ENCODE measurements at places on chromosomes 13 and 19.

DNA sequence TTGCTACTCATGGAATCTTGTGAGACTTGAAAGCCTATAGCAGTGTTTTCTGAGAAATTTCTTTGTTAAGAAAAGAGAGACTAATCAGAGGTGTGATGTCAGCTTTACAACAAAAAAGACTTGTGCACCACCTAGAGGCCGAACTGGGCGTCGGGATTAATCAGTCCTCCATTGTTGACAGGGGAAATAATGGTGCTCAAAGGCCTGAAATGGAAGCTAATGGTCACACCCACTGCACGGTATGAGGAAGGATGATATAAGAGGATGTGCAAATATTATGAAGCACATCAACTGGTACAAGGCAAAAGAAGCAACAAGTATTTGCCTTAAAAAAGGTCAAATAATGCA lies 480.2 kb upstream of the MIR17HG start:
- H3K27ac ChIP-seq: no peak overlapping the region
- no peak overlapping the region for H3K4me3 ChIP-seq
- H3K36me3 ChIP-seq: no peaks in the 10 kb centered on the region
- H3K27me3 ChIP-seq: no peaks in the 10 kb centered on the region

- no peak for DNase-seq
- no peak overlapping the region for H3K27ac ChIP-seq
- H3K4me3 ChIP-seq: no peak overlapping the region
These were observed 435.3 kb downstream of the KLF12 start for GRCh38 chr13:73698859-73699258.

GRCh38 chr13:29888306-29888705 lies 37.9 kb upstream of the UBL3 start:
- no peak overlapping the region for H3K27ac ChIP-seq
- H3K36me3 ChIP-seq: no peaks in the 10 kb centered on the region
- no peaks in the 10 kb centered on the region for H3K4me1 ChIP-seq
- DNase-seq: no peak
- H3K4me3 ChIP-seq: no peak overlapping the region

- no peak overlapping the region for H3K4me3 ChIP-seq
- no peaks in the 10 kb centered on the region for H3K27me3 ChIP-seq
- no peaks in the 10 kb centered on the region for H3K36me3 ChIP-seq
- H3K4me1 ChIP-seq: no peaks in the 10 kb centered on the region
- no peak overlapping the region for H3K27ac ChIP-seq
These were observed 550.8 kb upstream of the SLITRK1 start for GRCh38 chr13:84433024-84433423.

DNA sequence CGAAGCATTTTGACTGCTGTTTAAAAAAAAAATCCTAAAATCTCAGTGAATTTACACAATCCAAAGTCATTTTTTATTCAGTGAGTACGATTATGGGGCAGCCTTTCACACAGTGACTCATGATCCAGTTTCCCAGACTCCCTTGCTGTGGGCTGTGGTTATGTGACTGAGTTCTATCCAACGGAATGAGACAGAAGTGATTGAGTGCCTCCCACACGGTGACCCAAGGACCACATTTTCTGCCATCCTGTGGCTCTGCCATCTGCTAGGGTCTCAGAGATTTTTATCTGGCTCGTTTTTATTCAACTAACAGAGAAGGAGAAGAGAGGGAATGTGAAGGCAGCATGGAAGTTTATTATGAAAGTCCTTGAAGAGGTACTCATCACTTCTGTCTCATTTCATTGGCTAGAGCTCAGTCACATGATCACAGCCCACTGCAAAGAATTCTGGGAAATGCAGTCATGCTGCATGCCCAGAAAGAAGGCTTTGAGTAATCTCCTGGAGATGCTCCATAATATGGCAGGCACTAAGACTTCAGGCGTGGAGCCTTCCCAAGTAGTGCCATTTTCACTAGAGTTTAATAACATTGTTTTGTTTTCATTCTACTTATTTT lies 999.4 kb downstream of the UQCRFS1 start:
- H3K27me3 ChIP-seq: no peaks in the 10 kb centered on the region
- no peaks in the 10 kb centered on the region for H3K36me3 ChIP-seq
- no peaks in the 10 kb centered on the region for H3K4me1 ChIP-seq
- H3K27ac ChIP-seq: no peak overlapping the region

GRCh38 chr13:76331943-76332712 lies 554.1 kb downstream of the KCTD12 start:
- H3K27me3 ChIP-seq: no peaks in the 10 kb centered on the region
- H3K27ac ChIP-seq: no peak overlapping the region
- H3K36me3 ChIP-seq: no peaks in the 10 kb centered on the region
- no peaks in the 10 kb centered on the region for H3K4me1 ChIP-seq
- H3K4me3 ChIP-seq: no peak overlapping the region
- DNase-seq: no peak

- H3K27me3 ChIP-seq: no peaks in the 10 kb centered on the region
- DNase-seq: no peak
- H3K36me3 ChIP-seq: no peaks in the 10 kb centered on the region
- H3K4me3 ChIP-seq: no peak overlapping the region
These were observed 1184.0 kb downstream of the UQCRFS1 start for GRCh38 chr19:28028881-28029444.

GRCh38 chr13:99433543-99434075 lies 67.7 kb upstream of the TM9SF2 start:
- no peaks in the 10 kb centered on the region for H3K27me3 ChIP-seq
- H3K27ac ChIP-seq: no peak overlapping the region
- H3K4me3 ChIP-seq: no peak overlapping the region
- H3K36me3 ChIP-seq: no peaks in the 10 kb centered on the region

GRCh38 chr13:29754473-29754806 lies 96.0 kb downstream of the UBL3 start:
- no peak overlapping the region for H3K4me3 ChIP-seq
- DNase-seq: no peak
- no peaks in the 10 kb centered on the region for H3K4me1 ChIP-seq
- H3K27me3 ChIP-seq: no peaks in the 10 kb centered on the region
- H3K27ac ChIP-seq: no peak overlapping the region

DNA sequence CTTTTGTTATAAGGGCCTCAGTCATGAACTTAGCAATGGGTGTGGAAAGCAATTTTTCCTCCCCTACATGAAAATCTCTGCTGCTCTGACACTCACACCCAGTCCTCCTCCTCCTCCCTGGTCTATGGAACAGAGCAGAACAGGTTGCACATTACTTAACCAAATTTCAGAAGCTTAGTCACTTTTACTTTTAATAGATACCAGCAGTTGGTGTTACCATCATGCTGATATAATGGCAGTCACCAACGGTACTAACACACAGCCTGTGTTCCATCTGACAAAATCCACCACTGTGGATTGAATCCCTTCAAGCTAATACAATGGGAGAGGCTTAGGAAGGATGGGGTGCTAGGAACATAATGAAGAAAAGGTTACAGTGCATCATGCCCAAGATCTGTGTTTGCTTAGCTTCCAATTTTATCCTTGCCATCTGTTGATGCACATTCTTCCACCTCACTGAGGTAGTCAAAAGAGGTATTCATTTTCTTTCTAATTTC lies 9.8 kb downstream of the TPT1 start:
- no peaks in the 10 kb centered on the region for H3K27me3 ChIP-seq
- no peak for DNase-seq
- no peak overlapping the region for H3K27ac ChIP-seq
- H3K36me3 ChIP-seq: peaks cover 14% of the 10 kb centered on the region

GRCh38 chr19:47469363-47469700 lies 2.4 kb downstream of the SLC8A2 start:
- H3K4me3 ChIP-seq: no peak overlapping the region
- no peaks in the 10 kb centered on the region for H3K36me3 ChIP-seq
- H3K4me1 ChIP-seq: peaks cover 6% of the 10 kb centered on the region
- DNase-seq: no peak
- H3K27ac ChIP-seq: no peak overlapping the region

DNA sequence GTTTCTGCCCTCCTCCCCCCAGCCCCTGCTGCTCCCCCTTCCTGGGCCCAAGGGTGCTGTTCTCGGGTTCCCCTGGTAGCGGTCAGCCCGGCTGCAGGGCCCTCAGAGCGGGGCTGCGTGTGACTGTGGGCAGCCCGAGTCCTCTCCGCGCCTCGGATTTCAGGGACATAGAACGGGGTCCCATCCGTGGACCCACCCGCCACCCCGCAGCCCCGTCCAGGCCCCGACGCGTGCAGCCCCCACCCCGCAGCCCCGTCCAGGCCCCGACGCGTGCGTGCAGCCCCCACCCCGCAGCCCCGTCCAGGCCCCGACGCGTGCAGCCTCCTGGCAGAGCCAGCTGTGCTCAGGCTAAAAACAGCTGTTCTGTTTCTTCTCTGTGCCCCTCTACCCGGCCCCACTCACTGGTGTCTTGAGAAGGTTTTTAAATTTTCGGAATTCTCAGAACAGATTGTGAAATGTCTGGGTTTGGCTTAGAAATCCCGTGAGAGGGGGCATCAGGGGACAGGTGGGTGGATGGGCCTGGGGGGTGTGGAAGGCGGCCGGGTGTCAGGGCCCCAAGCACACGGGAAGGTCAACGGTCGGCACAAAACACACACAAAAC lies 5.5 kb upstream of the PRTN3 start:
- H3K27me3 ChIP-seq: peaks cover 25% of the 10 kb centered on the region
- DNase-seq: no peak
- H3K4me1 ChIP-seq: no peaks in the 10 kb centered on the region

DNA sequence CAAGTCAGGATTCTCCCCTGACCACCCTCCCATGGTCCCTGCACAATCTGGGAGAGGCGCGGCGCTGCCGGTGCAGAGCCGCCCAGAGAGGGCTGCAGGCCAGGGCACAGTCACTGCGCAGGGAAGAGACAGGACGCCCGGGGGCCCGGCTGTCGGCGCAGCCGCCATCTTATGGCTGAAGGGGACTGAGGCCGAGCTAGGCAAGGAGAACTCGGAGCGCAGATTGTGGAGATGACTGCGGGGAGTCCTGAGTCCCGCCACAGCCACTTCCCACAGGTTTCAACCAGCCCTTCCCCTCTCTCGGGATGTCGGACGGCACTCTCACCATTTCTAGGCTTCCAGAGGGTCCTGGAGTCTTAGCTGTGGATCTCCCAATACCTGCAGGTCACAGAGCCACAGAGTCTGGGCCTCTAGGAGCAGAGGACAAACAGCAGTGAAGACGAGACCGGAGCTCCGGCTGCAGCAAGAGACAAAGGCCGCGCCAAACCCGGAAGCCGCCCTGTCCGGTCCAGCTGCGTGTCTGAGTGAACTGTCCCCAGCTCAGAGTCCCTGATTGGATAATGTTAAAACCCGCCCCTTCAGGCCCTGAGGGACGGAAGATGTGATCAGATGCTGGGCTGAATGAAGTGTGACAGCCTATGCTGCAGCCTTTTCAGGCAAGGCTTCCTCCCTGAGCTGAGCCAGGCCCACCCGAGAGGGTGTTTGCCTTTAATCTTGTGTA lies at the start of gene ZNF708:
Gene ZNF708 (minus strand): TSS at position 526 of the 721 bp plus-strand sequence. CDS start 198 bp downstream, at position 328.
- peaks cover 4% of the 10 kb centered on the region for H3K4me1 ChIP-seq
- peak within 1 kb of the TSS; percentile 64 for H3K4me3 ChIP-seq
- H3K27me3 ChIP-seq: no peaks in the 10 kb centered on the region

- H3K4me1 ChIP-seq: peaks cover 62% of the 10 kb centered on the region
- H3K27ac ChIP-seq: no peak overlapping the region
These were observed 1.9 kb upstream of the ZNF580 start for GRCh38 chr19:55638864-55639359.

DNA sequence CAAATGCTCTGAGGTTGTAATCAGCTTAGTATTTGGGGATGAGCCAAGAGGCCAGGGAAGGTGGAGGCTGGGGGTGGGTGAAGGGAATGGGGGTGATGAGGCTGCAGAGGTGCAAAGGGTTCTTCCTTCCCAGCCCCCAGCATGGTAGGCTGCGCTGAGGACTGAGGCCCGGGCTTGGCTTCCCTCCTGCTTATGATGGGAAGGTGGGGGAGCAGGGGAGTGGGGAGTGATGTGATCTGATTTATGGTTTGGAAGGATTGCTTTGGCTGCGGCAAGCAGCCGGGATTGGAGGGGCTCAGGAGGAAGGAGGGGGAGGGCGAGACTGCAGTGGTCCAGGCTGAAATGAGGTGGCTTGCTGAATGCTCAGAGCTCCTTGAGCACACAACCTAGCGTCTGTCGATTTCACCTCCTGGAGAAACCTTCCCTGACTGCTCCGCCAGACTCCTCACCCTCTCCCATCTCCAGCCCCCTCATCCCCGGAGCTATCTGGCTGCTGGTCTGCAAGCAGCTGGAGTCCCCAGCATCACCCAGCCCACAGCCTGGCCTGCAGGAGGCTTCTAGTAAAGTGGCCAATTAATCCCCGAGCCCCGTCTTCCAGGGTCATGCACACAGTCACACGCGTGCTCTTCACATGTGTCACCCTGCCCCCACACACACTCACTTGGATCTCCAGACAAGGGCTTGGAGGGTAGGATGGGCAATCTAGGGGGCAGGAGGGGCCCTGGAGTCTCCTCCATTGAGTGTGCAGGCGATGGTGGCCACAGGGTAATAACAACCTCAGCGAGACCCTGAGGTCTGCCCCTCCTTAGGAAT lies 757 bp upstream of the CLEC11A start:
- peaks cover 10% of the 10 kb centered on the region for H3K27me3 ChIP-seq
- H3K36me3 ChIP-seq: no peaks in the 10 kb centered on the region
- peaks cover 8% of the 10 kb centered on the region for H3K4me1 ChIP-seq
- DNase-seq: no peak
- peak overlapping the region; percentile 64 for H3K4me3 ChIP-seq
- no peak overlapping the region for H3K27ac ChIP-seq

DNA sequence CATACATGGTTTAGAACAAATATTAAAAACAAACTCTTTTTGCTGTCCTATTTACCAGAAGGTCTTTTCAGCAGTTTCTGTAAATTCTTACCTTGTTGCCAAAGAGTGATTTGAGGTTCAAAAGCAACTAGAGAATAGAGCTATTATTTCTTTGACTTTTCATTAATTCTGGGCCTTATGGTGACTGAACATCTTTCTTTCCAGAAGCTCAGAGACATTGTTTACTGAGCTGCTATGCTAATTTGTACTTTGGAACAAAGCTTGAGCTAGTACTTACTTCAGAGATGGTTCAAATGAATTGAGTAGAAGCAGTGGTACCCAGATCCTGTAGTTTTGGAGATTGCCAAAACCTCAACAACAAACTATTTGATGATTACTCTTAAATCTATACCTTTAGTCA lies 331.2 kb downstream of the SPRY2 start:
- H3K4me1 ChIP-seq: peaks cover 22% of the 10 kb centered on the region
- no peak overlapping the region for H3K4me3 ChIP-seq
- no peaks in the 10 kb centered on the region for H3K27me3 ChIP-seq
- no peak overlapping the region for H3K27ac ChIP-seq
- no peaks in the 10 kb centered on the region for H3K36me3 ChIP-seq

- H3K36me3 ChIP-seq: peaks cover 18% of the 10 kb centered on the region
- no peak overlapping the region for H3K4me3 ChIP-seq
- H3K27ac ChIP-seq: no peak overlapping the region
- H3K4me1 ChIP-seq: no peaks in the 10 kb centered on the region
These were observed 6.4 kb downstream of the POGLUT2 start for GRCh38 chr13:102792396-102792795.

- H3K4me3 ChIP-seq: no peak overlapping the region
- H3K4me1 ChIP-seq: peaks cover 62% of the 10 kb centered on the region
- no peaks in the 10 kb centered on the region for H3K27me3 ChIP-seq
- H3K27ac ChIP-seq: peak overlapping the region; percentile 90
These were observed 7.0 kb upstream of the TLE6 start for GRCh38 chr19:2970201-2970835.

DNA sequence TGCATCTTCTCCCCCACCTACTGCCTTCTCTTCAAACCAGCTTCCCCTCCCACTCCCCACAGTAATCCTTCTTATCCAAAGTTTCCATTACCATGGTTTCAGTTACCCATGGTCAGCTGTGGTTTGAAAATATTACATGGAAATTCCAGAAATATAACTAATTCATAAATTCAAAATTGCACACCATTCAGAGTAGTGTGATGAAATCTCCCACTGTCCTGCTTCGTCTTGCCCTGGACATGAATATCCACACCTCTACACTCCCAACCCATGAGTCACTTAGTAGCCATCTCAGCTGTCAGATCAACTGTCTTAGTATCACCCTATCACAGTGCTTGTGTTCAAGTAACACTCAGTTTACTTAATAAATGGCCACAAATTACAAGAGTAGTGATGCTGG lies 3.8 kb upstream of the KCTD12 start:
- DNase-seq: no peak
- H3K27ac ChIP-seq: no peak overlapping the region
- H3K36me3 ChIP-seq: no peaks in the 10 kb centered on the region
- peaks cover 7% of the 10 kb centered on the region for H3K4me1 ChIP-seq

Data from upper lobe of right lung (tissue), 1 donor.